ENCODE measurements at places on chromosomes 13 and 19. TPM values are rescaled to one million over a fixed set of nuclear protein-coding genes. Genes with fewer than 3 reads are reported as not detected.

- peak overlapping the region; percentile 100 for H3K27ac ChIP-seq
- H3K4me3 ChIP-seq = peak overlapping the region; percentile 82
- no peaks in the 10 kb centered on the region for H3K27me3 ChIP-seq
- no peaks in the 10 kb centered on the region for H3K36me3 ChIP-seq
Measured at GRCh38 chr19:55653651-55654322, 1.0 kb upstream of the U2AF2 start.

- H3K36me3 ChIP-seq = peaks cover 12% of the 10 kb centered on the region
- no peaks in the 10 kb centered on the region for H3K4me1 ChIP-seq
- no peak overlapping the region for H3K4me3 ChIP-seq
- DNase-seq = no peak
- no peak overlapping the region for H3K27ac ChIP-seq
Measured at GRCh38 chr13:24450530-24450929, 62.0 kb downstream of the PARP4 start.

DNA sequence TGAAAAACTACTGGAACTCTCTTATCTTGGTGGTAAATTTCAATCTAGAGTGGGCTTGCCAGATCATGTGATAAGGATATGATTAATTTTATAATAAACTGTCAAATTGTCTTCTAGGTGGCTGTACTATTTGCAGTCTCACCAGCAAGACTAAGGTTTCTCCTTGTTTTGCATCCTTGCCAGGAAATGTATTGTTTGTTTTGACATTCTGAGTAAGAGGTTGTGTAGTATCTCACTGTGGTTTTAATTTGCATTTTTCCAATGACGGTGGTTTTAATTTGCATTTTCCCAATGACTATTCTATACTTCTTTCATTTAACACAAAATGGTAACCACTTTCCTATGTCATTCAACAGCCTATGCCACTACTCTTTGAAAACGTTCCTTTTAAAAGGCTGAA is 2.0 kb downstream of the CAB39L start:
- H3K36me3 ChIP-seq = no peaks in the 10 kb centered on the region
- H3K4me1 ChIP-seq = no peaks in the 10 kb centered on the region
- no peak overlapping the region for H3K27ac ChIP-seq
- H3K4me3 ChIP-seq = no peak overlapping the region
- H3K27me3 ChIP-seq = no peaks in the 10 kb centered on the region

DNA sequence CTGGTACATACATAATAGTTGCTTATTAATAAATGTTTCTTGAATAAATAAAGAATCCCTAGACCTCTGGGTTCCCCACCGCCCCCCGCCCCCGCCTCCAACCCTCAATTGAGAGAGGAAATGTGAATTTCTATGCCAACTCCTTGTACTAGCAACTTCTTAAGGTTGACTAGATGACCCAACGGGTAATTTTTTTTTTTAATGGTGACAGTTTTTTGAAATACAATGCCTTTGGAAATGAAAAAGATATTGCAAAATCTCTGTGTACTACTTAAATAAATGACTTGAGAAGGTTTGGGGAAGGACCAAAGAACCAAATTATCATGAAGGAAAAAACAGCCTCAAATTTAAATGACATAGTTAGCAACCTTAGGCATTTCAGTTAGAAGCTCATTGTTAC is 640.3 kb downstream of the TBC1D4 start:
- H3K27ac ChIP-seq = no peak overlapping the region
- H3K36me3 ChIP-seq = no peaks in the 10 kb centered on the region
- H3K27me3 ChIP-seq = no peaks in the 10 kb centered on the region
- no peak for DNase-seq
- H3K4me1 ChIP-seq = no peaks in the 10 kb centered on the region

DNA sequence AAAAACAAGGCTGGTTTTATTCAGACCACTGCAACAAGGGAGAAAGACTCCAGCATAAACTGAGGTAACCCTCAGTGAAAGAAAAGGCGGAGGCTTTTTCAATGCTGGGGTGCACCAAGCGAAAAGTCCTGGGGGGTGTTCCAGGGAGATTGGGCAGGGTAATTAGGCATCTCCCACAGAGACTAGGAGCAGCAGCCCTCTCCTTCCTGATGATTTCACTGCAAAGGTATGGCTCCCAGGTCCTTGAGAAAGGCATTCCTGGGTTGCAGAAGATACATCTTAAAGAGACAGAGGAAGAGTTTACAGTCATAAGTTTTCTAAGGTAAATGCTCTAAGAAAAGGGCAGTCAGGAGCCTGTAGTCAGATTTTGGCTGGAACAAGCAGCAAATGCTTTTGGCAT is 412.0 kb downstream of the FOXO1 start:
- H3K4me3 ChIP-seq = no peak overlapping the region
- H3K27me3 ChIP-seq = no peaks in the 10 kb centered on the region
- no peaks in the 10 kb centered on the region for H3K4me1 ChIP-seq
- DNase-seq = no peak

DNA sequence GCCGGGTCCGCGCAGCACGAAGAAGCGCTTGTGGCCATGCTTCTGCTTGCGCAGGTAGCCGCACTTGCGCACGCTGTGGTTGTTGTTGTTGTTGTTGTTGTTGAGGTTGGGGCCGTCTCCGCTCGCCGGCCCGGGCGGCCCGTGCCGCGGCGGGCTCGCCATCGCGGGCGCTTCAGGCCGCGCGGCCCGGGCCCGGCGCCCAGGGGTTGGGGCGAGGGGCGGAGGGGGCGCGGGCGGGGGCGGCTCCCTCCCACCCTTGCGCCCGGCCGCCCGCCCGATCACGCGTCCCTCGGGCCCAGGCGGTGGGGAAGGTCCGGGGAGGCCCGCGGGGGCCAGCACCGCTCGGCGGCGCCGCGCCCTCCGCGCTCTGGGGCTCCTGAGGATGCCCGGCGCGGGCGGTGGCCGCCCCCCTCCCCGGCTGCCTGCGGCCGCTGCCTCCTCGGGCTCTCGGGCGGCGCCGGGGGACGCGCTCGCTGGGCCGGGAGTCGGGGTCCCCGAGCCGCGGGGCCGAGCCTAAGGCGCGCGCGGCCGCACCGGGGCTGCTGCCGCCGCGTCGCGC is 412 bp downstream of the IRS2 start:
- H3K36me3 ChIP-seq = no peaks in the 10 kb centered on the region
- peak overlapping the region; percentile 74 for H3K4me3 ChIP-seq
- peak overlapping the region; percentile 100 for H3K27ac ChIP-seq
- H3K27me3 ChIP-seq = no peaks in the 10 kb centered on the region

The SCEL gene
- under 0.01 TPM for total RNA-seq

The GIPC3 gene
- 0.66 TPM for total RNA-seq

DNA sequence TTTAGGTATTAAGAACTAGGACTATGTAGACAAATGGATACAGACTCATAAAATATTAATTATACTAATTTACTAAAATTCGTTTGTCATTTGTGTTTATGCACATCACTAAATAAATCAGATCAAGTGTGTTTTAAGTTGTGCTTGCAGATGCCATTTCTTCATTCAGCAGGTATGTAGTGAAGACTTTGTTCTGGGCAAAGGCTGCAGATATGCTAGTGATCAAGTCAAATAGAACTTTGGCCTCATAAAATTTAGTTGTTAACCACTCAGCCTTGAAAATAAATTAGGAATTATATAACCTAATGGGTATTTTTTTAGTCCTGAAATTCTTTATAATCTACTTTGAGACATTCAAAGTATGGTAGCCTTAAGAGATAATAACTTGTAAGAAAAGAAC is 80.4 kb upstream of the TRPC4 start:
- DNase-seq = no peak
- no peaks in the 10 kb centered on the region for H3K4me1 ChIP-seq
- H3K4me3 ChIP-seq = no peak overlapping the region
- H3K36me3 ChIP-seq = no peaks in the 10 kb centered on the region
